ENCODE measurements at places on chromosomes 7 and 10.

DNA sequence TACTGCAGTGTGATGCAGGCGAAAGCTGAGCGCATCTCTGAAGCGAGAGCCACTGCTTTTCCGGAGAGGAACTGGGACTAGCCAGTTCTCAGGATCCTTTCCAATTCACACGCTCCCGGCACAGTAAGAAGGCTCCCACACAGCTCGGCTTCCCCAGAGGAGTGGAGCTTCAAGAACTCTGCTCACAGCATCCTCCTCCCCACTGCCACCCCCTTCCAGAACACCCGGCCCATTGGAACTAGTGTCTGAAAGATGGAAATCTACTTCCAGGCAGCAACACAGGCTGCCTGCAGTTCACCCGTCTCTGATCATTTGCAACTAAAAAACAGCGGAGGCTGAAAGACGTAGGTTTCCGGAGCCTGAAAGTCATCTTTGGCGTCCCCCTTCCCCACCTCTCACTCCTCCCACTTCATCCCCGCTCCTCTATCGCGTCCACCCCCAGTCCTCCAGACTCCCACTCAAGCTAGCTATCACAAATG, at the start of gene DGKB:
Gene DGKB, minus strand, starts transcription at position 163 of the 479 bp plus-strand sequence.
- DNase-seq, result no peak

DNA sequence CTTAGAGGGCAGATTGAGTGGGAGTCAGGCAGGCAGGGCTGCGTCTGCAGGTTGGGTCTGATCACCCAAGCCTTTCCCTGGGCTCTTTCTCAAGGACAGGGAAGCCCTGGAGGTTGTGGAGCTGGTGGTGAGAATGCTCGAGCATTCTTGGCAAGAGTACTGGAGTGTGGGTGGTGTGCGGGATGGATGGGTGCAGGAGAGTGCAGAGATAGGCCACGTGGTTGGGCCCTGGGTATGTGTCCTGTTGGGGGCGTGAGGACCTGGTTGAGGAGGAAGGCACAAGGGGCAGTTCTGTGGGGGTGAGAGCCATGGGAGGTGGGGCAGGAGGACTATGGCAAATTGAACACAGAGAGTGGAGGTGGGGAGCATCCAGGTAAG, 135.9 kb downstream of the PTPN20 start:
- DNase-seq, result no peak

DNA sequence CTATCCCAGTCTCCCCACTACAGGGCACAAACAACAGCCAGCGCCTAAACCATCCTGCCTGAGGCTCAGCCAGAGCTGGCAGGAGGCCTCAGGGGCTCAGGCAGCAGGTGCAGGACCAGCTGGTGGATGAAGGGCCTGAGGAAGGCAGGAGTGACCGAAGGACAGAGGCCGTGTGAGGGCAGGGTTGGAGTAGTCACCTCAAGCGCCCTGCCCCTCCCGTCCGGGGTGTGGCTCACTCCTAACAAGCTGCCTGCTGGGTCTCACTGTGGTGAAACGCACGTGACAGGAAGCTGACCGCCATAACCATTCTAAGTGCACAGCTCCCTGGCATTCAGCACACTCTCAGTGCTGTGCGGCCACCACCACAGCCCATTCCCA, 281.1 kb downstream of the ELFN1 start:
- no peak for DNase-seq

- DNase-seq, result no peak
Measured at GRCh38 chr10:74743401-74743800, 83.0 kb upstream of the KAT6B start.

DNA sequence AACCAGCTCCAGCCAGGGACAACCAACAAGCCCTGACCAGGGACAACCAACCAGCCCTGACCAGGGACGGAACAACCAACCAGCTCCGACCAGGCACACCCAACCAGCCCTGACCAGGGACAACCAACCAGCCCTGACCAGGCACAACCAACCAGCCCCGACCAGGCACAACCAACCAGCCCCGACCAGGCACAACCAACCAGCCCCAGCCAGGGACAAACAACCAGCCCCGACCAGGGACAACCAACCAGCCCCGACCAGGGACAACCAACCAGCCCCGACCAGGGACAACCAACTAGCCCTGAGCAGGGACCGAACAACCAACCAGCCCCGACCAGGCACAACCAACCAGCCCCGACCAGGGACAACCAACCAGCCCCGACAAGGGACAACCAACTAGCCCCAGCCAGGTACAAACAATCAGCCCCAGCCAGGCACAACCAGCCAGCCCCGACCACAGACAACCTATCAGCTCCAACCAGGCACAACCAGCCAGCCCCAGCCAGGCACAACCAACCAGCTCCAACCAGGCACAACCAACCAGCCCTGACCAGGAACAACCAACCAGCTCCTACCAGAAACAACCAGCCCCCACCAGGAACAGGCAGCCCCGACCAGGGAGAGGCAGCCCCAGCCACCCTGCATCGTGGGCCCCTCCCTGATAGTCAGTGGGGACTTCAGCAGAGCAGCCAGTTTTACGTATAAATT, 56.4 kb downstream of the PROSER2 start:
- no peak for DNase-seq

DNA sequence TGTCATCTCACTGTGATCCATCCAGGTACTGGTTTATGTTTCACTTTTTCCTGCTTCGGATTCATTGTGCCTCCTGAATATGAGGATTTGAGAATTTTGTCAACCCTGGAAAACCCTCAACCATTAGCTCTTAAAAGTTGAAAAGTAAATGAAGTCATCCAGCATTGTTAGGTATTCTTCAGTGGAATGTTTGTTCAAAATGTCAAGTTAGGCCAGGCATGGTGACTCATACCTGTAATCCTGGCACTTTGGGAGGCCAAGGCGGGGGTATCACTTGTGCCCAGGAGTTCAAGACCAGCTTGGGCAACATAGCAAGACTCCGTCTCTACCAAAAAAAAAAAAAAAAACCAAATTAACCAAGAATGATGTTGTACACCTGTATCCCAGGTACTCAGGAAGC, 222.1 kb downstream of the NSUN6 start:
- DNase-seq, result no peak

DNA sequence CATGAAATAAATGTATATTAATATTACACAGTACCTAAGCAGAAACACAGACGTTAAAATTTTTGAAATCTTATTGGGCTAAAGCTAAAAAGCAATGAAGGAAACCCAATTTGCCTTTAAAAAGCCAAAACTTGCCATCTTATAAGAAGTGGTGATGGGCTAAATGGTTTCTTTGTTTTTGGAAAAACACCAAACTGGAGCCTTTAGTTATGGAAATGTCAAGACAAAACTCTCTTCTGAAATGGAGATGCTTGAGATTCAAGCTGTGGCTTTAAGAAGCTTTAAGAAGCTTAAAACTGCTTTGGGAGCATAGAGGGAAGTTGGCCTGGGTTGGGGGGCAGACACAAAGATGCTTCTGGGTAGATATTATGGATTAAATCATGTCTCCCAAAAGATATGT, 277.0 kb downstream of the GFRA1 start:
- no peak for DNase-seq

GRCh38 chr10:119274519-119275045, 67.2 kb downstream of the GRK5 start:
- DNase-seq, result no peak
